ENCODE measurements at places on chromosomes 16 and 17. TPM values are rescaled to one million over a fixed set of nuclear protein-coding genes. Genes with fewer than 3 reads are reported as not detected.

DNA sequence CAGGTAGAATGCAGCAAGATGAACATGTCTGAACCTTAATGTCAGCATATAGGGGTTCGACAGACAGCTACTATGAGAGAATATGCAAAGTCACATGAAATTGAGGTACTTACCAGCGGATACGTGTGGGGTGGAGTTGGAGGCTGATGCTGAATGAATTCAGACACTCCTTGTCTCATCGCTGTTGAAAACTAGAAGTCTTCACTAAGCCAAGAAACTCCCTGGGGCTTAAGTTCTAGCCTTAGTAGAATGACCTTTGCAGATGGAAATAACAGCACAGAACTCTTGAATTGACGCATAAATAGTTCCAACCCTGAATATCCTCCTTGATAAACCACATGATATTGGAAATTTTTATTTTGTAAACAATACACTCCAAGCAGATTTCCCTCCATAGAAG lies 32.9 kb upstream of the MYOCD start:
- no peak for DNase-seq

DNA sequence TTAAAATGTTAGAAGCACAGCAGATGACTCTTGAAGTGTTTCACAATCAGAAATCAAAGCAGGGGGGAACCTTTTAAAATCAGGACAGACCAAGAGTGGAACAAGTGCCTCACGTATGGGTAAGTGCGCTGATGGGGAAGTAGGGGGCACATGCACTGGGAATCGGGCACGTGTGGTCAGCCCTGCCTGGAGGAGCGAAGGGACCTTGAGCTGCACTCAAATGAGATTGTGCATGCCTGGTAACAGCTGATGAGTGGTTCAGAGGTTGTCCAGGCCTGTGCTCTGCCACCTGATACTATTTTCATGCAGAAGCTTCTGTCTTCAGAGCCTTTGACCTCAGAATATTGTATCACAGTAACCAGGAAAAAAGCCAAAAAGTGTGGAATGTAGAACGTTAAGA lies 13.7 kb upstream of the XYLT2 start:
- no peak for DNase-seq

- no peak for DNase-seq
Observed at GRCh38 chr16:16830401-16830800, 451.5 kb downstream of the NPIPA7 start.

- peak; percentile 71 for DNase-seq
Observed at GRCh38 chr17:58402679-58403078, 14.7 kb downstream of the RNF43 start.

TTLL6 gene
- 0.40 TPM for total RNA-seq

GNAO1 gene
- total RNA-seq = not detected

DNA sequence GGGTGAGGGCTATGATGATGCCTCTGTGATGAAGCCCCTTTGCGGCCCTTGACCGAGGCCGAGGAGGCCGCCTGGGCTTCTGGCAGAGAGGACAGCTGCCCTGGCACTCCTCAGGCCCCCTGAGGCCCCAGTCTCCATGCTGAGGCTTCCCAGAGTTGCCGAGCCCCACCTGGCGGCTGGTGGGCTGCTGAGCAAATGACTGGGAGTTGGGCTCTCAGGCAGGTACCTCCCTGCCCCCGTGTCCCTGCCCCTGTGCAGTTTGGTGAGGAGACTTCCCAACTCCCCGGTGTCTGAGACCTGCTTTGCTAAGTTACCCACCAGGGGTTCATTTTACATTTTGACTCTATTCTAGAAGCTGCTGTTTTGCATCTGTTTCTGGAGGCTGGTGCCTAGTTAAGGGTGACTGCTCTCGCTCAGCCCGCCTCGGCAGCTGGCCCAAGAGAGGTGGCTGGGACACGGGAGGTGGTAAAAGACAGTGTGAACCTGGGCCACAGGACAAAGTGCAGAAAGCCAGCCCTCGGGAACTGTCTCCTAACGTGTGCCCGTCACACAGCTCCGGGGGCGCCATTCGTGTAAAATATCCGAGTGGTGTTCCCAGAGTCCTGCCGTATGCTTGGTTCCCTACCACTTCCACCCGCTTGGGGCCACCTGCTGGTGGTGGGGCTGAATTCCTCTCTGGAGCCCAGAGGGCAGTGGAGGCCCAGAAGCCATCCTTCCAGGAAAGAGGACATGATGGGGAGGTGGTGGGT lies 134.5 kb downstream of the RAB11FIP4 start:
- peak; percentile 32 for DNase-seq

DNA sequence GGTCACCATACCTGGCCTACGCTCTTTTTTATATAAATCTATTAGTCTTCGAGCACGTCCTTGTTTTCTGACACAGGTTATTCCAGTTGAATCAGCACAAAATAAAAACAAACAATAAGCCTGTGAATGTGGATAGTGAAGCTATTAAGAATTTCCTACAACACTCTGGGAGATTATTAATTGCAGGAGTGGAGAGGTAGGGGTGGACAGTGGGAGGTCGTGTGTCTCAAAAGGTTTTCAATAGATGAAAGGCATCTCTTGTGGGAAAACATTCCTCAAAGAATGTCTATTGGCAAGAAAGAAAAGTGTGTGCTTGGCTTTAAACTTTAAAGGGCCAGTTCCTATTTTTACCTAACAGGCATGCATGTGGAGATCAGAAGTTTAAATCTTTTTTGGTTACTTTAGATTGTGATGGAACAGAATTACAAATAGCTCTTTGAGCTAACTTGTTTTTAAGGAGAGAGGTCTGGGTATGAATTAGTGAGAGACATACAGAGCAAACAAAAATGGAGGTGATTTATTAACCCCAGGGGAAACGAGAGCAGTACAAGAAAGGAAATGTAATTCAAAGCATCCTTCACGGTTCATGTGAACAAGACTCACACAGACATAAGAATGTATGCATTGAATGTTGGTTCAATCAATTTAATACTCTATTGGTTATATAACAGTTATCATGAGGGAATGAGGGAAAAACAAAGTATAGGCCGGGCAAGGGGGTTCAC lies 9.0 kb downstream of the SMYD4 start:
- DNase-seq = no peak

ANKS3 gene
- 22.6 TPM for total RNA-seq

MLX gene
- total RNA-seq = 25.8 TPM

GRCh38 chr17:44770166-44770925 lies 11.6 kb downstream of the ADAM11 start:
- no peak for DNase-seq

DNA sequence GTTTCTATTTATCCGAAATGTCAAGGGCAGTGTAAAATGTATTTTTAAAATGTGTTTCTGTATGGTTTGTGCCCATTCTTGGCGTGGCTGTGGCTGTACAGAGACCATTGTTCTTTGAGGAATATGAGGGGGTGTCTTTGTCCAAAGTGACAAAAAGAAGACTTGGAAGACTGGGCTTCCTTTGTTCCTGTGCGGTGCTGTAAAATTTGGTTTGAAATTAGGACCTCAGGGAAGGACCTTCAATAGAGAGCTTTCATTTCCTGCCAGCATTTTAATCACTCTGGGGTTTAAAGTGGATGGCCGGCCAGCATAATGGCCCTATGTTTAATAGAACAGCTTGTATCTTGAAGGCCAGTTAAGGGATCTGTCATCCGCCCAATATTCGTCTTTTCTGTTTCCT lies 190.1 kb upstream of the TBX2 start:
- no peak for DNase-seq

- DNase-seq = no peak
Observed at GRCh38 chr17:80354336-80354735, 60.6 kb upstream of the ENDOV start.

DNA sequence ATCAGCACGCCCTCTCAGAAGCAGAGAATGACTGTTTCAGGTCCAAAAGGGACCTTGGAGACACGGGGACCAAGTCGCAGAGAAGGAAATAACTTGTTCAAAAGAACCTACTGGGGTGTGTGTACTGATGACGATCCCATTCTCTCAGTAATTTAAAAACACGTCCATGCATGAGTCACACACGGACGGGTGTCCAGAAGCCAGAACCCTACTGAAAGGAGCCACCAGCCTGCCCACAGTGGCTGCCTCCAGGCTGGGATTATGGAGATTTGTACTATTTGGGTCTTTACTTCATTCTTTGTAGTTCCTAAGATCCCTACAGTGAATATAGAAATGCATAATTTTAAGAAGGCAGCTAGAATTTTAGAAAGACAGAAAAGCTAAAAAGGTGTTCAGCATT lies 27.8 kb downstream of the TMEM204 start:
- no peak for DNase-seq

DNA sequence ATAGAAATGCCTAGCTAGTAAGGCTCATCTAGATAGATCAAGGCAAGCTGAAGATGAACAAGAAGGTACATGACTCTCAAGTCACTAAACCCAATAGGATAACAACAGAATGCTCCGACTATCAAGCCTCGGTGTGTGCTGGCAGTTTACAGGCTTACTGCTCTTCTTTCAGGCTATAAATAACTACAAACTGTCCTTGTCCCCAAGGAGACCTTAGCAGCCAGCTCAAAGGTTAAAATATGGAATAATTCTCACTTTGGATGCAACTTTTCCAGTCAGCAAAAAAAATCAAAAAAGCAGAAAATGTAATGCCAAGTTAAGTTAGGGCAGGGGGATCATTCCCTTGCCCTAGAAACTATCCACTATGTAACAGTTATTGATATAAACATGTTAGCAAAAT lies 44.6 kb downstream of the SPOP start:
- no peak for DNase-seq

ANKFN1 gene
- total RNA-seq = not detected
